ENCODE measurements at places on chromosomes 6 and 20.

DNA sequence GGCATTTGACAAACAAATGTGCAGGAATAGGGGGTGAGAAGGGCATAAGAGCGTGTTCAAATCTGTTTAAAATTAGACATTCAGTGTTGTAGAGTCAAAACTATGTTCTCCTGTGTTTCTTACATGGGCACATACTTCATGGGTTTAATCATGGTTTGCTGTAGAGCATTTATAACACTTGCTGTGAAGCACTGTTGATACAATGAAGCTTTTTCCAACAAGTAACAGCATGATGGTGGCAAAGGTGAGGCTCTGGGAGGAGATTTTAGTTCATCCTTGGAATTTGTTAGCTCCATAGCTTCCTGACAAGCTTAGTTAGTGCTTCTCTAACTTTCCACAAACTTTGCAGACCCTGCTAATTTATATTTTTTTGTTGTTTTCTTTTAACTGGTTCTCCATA, 900.7 kb downstream of the TFAP2A start:
- no peak for DNase-seq

- DNase-seq = no peak
These were observed 25.9 kb downstream of the SF3B5 start for GRCh38 chr6:144069506-144069905.

- no peak for DNase-seq
These were observed 229.4 kb upstream of the CEP162 start for GRCh38 chr6:84456803-84457202.

DNA sequence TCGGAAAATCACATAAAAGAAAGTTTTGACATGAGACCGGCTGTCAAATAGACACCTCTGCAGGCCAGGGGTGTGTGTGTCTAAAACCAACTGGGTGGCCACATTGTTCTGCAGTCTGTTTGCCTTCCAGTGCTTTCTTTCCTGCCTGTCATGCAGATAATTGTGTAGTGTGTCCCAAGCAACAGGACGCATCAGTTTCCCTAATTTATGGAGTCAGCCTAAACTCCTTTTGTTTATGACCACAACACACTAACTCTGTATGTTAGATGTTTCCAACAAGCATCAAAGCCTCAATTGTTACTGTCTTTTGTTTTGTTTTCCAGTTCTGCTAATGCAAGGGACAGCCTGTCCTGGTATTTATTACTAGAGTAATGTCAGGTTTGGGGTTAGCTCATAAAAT, 205.7 kb downstream of the ATXN1 start:
- no peak for DNase-seq

DNA sequence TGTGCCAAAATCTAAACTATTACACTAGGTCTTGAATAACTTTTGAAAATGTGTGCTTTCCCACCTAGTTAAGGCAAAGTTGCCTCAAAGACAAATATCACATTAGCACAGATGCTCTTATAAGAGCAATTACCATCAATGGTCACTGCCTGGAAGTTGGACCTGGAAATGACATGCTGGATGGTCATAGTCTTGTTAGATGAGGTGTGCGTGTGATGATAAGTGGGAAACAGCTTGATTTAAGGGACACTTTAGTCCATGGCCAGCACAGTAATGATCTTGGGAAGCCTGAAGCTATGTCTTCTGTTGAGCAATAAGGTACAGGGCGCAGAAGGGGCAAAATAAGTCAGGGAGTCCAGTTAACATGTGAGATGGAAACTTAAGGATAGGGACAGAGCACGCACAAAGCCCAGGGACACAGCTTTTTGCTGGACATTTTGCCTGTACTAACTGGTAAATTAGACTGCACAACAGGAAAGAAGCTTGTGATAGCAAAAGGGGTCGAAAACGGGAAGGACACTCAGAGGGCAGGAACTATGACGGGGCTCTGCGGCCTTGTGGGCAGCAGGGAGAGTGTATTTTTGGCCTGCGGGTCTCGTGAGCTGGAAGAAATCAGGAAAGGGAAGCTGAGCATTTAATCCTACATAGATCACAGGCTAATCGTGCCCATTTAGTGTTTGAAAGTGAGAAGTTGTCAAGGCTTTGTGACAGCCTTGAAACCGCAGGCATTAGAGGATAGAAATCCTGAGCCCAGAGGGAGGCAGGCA, 66.7 kb upstream of the BMP2 start:
- no peak for DNase-seq

DNA sequence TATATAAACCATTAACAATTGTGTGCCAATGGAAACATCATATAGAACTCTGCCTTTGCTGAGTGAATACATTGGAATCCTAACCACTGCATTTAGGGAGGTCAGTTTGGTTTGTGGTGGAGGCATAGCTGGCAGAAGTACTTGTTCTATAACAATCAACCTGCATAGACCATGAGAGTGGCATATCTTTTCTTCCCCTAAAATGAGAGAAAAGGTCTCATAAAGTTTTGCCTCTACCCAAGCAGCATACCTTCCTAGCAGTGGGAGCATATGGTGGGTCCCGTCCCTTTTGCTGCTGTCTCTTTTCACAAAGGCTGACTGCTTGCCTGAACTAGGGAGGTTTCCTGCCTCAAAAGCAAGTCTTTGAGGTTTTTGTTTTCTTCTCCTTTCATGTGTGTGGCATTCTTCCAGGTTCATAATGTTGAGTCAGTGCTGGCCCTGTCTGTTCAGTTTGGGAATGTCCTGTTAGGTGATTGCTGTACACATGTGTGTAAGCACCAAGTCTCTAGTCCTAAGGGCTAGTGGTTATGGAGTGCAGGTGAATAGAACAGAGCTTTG, 61.2 kb upstream of the SUPT3H start:
- no peak for DNase-seq

GRCh38 chr6:137297887-137298286, 78.7 kb upstream of the IFNGR1 start:
- DNase-seq = peak; percentile 62

DNA sequence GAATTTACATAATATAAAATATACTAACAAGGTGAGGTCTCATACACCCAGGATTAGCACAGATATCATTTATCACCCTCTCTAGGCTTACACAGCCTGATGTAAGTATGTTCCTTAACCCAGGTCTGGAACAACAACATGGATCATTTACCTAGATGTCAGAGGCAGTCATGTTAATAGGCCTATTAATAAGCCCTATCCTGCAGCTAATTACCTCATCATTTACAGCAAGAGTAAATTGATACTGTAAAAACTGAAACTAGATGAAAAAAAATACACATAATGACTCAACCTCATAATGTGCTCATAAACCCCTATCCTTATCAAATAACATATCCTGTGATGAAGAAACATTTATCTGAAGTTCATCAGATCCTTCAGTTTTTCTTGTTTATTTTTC, 334.3 kb upstream of the MANEA start:
- DNase-seq = no peak

GRCh38 chr6:27694547-27694874, 217.7 kb downstream of the OR2B2 start:
- no peak for DNase-seq
